ENCODE measurements at places on chromosomes 11 and 22. TPM values are rescaled to one million over a fixed set of nuclear protein-coding genes. Genes with fewer than 3 reads are reported as not detected.

GRCh38 chr11:130181295-130182272 is 22.0 kb downstream of the ST14 start:
- peak; percentile 89 for DNase-seq

DNA sequence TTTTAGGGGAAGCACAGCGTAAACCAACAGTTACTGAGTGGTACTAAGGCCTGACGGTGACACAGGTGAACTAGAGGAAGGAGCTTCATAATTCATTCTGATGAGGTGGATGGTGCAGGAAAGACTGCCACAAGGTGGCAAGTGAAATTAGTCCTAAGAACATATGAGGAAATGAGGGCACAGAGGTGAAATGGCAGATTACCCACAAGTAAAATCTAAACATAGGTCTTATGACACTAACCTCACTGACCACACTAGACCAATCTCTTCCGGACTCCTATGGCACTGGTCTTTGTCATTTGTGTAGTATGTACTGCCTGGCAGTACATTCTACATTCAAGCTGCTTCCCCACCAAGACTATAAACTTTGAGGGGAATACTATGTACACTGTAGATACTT is 20.2 kb downstream of the GAB2 start:
- no peak for DNase-seq

GRCh38 chr11:122032317-122032716 is 83.7 kb downstream of the BLID start:
- DNase-seq: no peak

DNA sequence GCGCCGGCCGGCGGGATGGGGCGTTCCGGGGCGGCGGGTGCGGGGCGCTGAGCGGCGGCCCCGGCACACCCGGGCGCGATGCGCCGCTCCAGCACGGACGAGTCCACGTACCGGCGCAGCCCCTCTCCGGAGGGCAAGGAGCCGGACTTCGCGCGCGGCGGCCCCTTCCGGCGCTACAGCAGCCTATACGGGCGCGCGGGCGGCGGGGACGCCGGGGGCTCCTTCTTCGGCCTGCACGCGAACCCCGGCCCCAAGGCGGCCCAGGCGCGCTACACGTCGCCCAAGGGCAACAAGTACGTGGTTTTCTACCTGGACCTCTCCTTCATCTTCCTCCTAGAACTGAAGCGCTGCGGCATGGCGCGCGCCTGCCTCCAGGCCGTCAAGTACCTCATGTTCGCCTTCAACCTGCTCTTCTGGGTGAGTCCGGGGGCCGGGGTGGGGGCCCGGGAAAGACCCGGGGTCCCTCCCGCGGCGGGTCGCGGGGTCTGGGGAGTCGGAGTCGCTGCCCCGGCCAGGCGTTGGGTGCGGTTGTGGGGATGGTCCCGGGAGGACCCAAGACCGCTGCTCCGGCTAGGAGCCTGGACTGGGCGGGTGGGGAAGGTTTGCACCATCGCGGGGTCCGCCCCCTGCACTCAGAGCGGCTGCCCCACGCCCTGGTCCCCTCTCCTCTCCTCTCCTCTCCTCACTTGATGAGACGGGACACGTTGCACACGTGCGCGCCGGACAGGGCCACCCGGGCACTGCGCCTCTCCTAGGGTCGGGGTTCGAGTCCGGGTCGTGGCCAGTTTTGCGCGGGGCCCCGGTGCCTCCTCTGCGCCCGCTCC is 7.5 kb downstream of the TSPAN4 start:
- DNase-seq: no peak

- peak; percentile 99 for DNase-seq
Observed at GRCh38 chr11:67345920-67346819, 7.2 kb downstream of the POLD4 start.

Gene RNF169
- total RNA-seq: 20.8 TPM
